ENCODE measurements at places on chromosomes 4 and X.
A peak's percentile ranks its signal among the peaks of the same experiment; 100 is the strongest.

GRCh38 chr4:176753049-176753448, 39.7 kb downstream of the VEGFC start:
- DNase-seq, result no peak

GRCh38 chrX:44828008-44828605, 15.7 kb upstream of the DUSP21 start:
- no peak for DNase-seq

- no peak for DNase-seq
These were observed 5.9 kb downstream of the RTL3 start for GRCh38 chrX:78653118-78653822.

GRCh38 chr4:186717556-186717955, 6.1 kb downstream of the FAT1 start:
- DNase-seq, result no peak

DNA sequence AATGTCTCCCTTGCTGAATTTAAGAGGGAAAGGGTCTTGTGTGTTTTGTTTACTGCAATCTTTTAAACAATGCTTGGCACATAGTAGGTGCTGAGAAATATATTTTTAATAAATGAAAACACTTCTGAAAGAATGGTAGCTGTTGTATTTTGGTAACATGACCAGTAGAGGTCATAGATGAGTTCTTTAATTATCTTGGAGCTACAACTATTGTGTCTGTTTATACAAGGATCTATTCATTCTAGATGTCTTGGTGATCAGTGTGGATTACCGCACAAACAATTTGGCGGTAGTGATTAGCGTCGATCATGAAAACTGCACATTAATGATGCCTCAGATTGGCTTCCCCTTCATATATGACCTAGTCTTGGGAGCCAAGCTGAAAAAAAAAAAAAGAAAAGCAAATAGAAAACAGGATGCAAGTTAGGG, 21.4 kb upstream of the SCRG1 start:
- DNase-seq, result no peak

GRCh38 chrX:11758400-11759171, 549 bp downstream of the MSL3 start:
- peak; percentile 80 for DNase-seq

DNA sequence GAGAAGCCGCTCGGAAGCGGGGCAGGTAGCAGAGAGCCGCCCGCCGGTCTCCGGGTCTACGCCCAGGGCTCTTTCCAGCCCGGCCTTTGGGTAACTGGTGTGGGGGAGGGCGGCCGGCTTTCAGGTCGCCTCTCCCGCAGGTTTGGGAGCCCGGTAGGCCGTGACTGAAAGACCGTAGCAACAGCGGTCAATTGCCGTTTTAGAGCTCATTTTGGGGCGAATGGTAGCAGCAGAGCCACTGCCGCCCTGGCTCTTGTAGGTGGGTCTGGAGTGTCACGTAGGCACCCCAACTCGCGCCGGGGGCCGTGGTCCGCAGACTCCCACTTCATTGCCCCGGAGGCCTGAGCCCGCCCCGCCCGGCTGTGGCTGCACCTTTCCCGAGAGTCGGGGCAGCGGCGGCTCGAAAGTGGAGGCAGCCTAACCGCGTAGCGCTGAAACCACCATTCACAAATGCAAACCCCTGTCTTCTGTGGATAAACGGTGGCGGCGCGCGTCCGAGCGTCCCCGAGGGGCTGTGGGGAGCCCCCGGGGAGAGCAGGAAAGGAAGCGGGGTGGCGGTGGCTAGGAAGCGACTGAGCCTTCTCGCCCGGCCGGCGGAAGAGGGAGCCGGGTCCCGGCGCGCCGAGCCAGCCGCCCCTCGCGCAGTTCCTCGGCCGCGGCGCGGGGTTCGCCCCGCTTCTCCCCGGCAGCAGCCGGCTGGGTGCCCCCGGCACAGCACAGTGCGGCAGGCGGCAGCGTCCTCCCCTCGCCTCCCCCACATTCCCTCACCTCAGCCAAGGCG, 2185.1 kb upstream of the TENM3 start:
- no peak for DNase-seq

DNA sequence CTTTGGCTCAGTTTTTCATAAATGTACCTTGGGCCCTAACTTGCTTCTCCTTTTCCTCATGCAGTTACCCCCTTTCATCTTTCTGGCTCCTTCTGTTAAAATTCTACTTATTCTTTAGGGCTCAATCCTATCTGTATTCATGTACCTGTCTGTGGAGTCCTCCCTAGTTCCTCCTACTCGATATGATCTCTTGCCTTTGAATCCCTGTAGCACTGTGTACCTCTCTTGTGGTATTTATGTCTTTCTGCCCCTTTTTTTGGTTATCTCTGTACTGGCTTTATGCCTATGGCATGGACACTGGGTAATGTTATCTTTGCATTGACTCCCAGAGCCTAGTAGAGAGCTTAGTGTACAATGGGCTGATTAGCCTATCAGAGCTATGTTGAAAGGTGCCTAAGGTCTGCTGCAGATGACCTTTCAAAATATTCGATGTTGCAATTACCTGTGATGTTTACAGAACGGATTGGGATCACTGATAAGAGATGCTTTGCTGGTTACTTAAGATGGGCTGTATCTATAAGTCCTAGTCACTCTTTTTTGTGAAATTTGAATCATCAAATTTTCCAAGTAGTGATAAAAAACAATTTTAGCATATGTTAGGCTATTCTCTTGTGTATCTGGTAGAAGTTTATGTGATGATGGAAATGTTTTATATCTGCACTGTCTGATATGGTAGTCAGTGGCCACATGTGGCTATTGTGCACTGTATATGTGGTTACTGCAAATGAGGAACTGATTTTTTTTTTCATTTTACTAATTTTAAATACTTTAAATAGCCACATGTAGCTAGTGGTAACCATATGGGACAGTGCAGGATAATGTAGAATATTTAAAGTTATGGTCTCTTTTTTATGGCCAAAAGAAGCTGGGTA, 33.5 kb downstream of the TMEM164 start:
- DNase-seq, result no peak

DNA sequence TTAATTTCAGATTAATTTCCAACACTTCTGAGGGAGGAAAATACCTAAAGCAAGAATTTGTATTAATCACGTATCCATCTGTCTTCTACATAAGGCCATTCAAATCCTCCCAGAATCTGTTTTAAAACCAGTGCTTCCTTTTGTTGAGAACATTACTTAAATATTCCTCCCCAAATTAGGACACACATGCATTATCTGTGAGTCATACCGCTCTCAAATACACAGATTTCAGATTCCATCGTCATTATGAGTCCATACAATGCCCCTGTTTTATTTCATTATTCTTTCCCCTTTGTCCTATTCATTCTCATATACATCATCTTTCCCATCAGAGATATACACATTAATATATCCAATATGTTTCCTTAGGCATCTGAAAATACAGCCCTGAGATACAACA, 57.3 kb upstream of the PRSS12 start:
- no peak for DNase-seq

GRCh38 chrX:17591741-17592110, 145.6 kb upstream of the SCML1 start:
- no peak for DNase-seq

DNA sequence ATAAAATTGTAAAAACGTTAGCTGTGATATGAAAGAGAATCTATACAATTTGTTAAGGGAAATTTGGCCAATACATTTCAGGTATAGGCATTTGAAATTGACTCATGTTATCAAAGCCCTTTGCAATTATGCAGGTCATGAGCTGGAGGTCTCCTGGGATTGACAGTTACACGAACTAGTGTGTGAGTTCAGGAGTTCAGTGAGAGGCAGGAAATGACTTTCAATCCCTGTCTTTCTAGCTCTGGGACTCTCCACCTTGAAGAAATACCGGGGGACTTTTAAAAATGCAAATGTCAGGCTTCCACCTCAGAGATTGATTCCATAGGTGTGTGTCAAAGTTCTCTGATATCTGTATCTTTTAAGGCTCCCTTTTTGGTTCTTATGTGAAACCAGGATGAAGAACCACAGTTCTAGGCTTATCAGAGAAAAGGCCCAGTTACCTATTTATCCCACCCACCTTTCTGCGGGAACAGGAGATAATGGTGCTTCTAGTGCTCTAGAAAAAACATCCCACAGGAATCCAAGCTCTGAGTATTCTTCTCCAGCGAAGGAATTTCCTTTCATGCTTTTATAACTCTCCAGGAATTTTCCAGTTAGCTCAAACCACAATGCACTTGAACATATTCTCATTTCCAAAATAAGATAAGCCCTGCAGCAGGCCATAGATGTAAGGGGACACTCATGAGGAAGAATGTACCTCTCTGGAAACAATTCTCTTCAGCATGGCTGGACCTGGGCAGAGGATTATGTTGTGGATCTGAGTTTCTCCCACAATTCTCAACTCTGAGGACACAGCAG, 501.0 kb downstream of the IDS start:
- DNase-seq, result no peak

- DNase-seq, result no peak
These were observed 131.7 kb downstream of the CLCN4 start for GRCh38 chrX:10288373-10288975.

- DNase-seq, result no peak
These were observed 60.2 kb upstream of the CBR4 start for GRCh38 chr4:169070071-169070894.

GRCh38 chr4:22130741-22131140, 182.2 kb upstream of the KCNIP4 start:
- DNase-seq, result no peak

GRCh38 chr4:93302310-93302709, 526.2 kb upstream of the ATOH1 start:
- no peak for DNase-seq

DNA sequence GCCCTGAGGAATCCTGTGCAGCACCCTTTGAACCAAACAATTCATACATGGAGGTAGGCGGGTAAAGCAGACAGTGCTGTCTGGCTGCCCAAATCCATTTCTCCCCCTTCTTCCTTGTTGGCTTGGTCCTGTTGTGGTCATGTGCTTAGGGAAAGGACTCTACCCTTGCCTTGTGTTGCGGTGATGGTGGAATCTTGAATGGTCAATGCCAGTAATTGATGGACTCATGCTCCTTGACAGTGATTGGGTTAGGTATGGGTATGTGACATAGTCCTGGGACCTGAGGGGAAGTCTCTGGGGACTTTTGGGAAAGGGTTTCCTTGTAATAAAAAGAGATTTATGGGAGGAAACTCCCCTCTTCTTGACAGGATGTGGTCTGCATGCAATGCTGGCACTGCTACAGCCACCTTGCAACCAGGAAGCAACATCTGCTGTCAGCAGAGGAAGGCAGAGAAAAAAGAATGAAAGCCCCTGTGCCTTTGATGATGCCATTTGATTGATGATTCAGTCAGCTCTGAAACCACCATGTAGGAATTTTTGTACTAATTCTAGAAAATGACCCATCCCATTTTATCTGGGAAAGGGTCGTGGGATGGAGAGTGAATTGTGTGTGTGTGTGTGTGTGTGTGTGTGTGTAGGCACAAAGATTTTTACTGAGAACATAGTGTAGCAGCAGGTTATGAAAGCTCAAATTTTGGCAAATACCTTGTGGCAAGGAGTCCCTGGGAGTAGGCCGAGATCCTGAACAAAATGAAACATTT, 30.0 kb upstream of the HUWE1 start:
- DNase-seq, result no peak

GRCh38 chr4:156293657-156294297, 340.1 kb upstream of the CTSO start:
- no peak for DNase-seq

- no peak for DNase-seq
These were observed 172.9 kb downstream of the PTTG2 start for GRCh38 chr4:38132843-38133662.

GRCh38 chr4:14865031-14865366, 137.3 kb upstream of the CPEB2 start:
- no peak for DNase-seq

DNA sequence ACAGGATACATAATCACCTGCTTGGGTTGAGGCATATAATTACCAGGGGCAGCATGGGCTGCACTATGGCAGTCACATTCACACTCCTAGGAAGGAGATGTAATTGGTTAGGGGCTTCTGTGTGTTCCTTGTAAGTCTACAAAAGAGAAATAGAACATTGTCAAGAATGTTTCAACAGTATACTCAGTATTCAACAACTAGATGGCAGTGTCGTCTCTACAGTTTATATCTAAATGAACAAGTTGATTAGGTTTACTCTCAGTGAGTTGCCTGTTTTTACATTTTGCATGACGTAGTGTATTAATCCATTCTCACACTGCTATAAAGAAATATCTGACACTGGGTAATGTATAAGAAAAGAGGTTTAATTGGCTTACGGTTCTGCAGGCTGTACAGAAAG, 50.5 kb upstream of the RAB33B start:
- no peak for DNase-seq

DNA sequence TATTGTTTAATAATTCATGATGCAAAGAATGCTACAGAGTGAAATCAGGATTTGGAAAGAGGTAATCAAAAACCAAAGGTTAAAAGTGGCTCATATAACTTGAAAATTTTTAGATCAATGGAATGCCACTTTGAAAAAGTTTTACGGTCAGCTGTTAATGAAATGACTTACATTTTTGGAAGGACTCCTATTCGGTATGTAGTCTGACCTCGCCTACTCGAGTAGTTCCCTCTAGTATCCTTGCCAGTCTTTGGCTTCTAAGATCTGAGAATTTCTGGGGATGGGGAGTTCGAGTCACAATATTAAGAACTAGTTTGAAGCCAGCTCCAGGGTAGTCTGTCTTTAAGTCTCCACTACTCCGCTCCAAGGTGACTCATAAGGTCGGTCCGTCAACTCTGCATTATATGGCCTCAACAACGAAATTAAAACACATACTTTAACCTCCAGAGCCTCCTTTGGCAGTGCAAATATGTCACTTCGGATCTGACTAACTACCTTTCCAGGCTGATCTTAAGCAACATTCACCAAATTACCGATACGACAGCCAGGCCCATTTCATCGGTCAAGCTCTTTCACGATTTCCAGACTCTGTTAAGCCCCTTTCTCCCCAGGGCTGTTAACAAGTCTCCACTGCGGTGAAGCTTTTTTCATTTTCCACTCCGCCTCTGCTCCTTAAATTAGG, 733 bp upstream of the NAA15 start:
- no peak for DNase-seq

- no peak for DNase-seq
These were observed 69.6 kb downstream of the TBCK start for GRCh38 chr4:106246441-106246840.

GRCh38 chr4:94595880-94596483, 144.2 kb downstream of the PDLIM5 start:
- peak; percentile 12 for DNase-seq

DNA sequence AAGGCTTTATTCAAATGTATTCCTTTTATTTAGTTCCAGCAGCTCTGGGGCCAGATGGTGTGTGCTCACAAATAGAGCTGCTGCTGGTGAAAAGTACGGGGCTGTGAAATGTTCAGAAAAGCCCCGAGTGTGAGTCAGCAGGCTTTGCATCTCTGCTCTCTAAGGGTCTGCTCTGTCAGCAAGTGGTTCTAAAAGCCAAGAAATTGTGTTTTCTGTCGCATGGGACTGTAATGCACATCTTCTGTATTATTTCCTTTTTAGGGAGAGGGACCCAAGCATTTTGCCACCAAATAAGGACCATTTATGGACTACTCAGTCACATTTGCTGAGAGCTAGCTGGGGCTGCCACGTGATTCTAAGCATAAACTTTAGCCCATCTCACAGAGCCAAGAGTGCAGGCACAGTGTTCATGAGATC, 82.9 kb upstream of the NHS start:
- no peak for DNase-seq
